ENCODE measurements at places on chromosomes 7 and 10. TPM values are rescaled to one million over a fixed set of nuclear protein-coding genes. Genes with fewer than 3 reads are reported as not detected.

GRCh38 chr10:79335094-79335469 lies 12.2 kb upstream of the PPIF start:
- no peak for DNase-seq

DNA sequence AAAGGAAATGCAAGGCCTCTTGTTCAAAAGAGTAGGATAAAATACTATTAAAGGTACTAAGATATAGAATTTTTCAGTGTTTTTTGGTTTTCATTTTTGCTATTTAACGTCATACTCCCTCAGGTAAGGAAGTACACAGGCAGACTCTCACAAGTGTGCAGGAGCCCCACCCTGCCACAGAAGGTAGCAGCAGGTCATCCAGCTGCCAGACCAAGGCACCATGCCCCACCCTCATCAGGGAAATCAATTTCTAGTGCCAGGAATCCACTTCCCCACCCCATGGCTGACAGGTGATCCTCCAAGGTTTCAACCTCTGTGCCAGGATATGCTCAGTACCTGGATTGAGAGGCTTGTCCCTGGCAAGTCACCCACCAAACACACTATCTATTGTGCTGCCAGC lies 712.9 kb downstream of the SORCS3 start:
- no peak for DNase-seq

DNA sequence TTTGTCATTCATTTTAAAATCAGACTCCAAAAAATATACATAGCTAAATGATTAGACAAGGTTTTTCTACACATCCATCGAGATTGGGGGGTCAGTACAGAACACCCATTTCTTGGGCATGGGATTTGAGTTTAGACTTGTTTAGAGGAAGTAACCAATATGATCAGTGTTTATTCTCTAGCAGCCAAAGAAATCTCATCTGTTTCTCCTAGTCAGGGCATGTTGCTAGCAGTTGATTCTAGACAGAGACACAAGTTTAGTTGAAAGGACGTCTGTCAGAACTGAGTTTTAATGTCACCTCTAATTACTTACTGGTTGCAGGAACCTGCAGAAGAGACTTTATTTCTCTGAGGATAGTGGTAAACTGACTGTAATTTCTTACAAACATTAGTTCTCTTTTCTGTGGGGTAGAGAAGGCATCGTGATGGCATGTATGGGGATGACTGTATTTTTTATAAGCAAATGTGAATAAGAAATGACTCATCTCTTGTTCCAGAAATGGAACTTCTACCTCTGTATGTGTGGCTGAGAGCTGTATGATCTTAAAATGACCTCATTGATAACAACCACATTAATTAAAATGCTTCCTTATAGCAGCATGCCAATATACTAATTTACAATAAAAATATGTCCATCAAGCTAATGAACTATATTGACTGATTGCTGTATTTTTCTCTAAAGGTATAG lies 30.6 kb upstream of the RHOBTB1 start:
- DNase-seq: no peak

DNA sequence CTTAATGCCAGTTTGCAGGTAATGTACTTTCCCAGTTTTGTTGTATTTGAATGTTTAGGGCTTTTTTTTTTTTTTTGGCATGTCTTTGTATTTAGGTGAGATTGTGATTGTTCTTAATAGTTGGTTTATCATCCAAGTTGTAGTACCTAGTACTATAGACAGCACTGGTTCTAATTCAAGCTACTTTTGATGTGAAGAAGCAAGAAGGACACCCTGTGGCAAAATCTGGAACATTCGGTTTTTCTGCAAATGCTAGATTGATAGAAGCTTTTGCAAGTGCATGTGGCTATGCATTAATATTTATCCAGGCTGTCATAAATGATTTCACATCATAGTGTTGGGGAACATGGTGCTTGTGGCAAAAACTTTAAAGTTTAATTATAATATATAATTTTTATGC lies 248.9 kb downstream of the FOXP2 start:
- DNase-seq: no peak

Gene SLC18A2
- total RNA-seq: 0.09 TPM

GRCh38 chr10:50946991-50947781 lies 61.8 kb upstream of the A1CF start:
- DNase-seq: no peak

DNA sequence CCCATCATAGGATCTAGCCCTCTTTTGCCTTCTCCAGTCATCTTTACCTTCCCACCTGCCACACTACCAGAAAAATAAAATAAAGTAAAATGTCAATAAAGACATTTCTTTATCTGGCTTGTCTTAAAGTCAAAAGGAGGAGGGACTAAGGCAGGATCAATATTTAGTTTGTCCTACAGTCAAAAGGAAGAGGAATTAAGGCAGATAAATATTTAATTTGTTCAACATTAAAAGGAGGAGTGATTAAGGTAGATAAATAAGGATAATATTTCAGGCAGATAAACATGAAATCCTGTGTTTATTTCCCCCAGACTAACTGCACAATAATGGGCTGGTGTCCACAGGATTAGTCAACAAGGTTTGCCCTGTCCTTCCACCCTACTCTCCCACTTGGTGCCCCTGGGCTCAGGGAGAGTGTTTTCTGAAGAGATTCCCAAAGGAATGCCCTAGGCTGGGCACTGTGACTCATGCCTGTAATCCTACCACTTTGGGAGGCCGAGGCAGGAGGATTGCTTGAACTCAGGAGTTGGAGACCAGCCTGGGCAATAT lies 18.3 kb upstream of the MSMB start:
- DNase-seq: no peak

- DNase-seq: no peak
Measured at GRCh38 chr10:11335167-11335652, 276.2 kb downstream of the USP6NL start.

Gene METTL27
- total RNA-seq: 0.50 TPM

DNA sequence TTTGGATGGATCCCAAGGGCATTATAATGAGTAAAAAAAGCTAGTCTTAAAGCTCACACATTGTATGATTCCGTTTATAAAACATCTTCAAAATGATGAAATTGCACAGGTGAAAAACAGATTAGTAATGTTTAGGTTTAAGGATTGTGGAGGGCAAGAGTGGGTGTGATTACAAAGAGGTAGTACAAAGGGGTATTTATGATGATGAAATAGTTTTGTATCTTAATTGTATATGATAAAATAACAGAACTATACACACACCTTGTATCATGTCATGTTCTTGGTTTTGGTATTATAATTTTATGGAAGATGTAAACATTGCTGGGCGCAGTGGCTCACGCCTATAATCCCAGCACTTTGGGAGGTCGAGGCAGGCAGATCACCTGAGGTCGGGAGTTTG lies 2.8 kb upstream of the SSC4D start:
- no peak for DNase-seq

Gene SPDYE2
- total RNA-seq: not detected
